Activated naive CD8-positive, alpha-beta T cell treated with anti-CD3 and anti-CD28 coated beads, Interleukin-2, amount 10 ng/mL, durations not matched to agents 7 days and 5 days (primary cell): ENCODE measurements at places on chromosomes 2 and 18. TPM values are rescaled to one million over a fixed set of nuclear protein-coding genes. Genes with fewer than 3 reads are reported as not detected.

- H3K27me3 ChIP-seq: peaks cover 39% of the 10 kb centered on the region
- no peak overlapping the region for H3K27ac ChIP-seq
- DNase-seq: no peak
- H3K36me3 ChIP-seq: no peaks in the 10 kb centered on the region
Observed at GRCh38 chr2:131033786-131034121, 59.5 kb downstream of the FAM168B start.

DNA sequence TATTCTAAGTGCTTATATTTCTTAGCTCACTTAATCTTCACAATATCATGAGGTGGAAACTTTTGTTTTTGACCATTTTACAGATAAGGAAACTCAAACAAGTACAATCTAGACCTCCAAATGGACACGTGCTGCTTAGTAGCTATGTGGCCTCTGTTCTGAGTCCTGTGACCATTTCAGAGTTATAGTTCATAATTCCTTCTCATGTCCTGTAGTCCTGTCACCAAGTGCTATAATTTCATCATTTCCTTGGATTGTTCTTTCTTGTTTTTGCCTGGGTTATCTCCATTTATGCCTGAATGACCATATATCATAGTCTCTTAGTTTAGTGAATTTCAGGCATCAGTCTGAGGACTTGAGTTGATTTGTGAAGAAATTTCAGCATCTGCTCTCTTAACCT is 91.7 kb downstream of the NUP35 start:
- H3K4me1 ChIP-seq: peaks cover 16% of the 10 kb centered on the region
- H3K27me3 ChIP-seq: no peaks in the 10 kb centered on the region
- peaks cover 11% of the 10 kb centered on the region for H3K36me3 ChIP-seq
- no peak overlapping the region for H3K27ac ChIP-seq
- DNase-seq: no peak

The REEP1 gene
- total RNA-seq: 0.11 TPM

DNA sequence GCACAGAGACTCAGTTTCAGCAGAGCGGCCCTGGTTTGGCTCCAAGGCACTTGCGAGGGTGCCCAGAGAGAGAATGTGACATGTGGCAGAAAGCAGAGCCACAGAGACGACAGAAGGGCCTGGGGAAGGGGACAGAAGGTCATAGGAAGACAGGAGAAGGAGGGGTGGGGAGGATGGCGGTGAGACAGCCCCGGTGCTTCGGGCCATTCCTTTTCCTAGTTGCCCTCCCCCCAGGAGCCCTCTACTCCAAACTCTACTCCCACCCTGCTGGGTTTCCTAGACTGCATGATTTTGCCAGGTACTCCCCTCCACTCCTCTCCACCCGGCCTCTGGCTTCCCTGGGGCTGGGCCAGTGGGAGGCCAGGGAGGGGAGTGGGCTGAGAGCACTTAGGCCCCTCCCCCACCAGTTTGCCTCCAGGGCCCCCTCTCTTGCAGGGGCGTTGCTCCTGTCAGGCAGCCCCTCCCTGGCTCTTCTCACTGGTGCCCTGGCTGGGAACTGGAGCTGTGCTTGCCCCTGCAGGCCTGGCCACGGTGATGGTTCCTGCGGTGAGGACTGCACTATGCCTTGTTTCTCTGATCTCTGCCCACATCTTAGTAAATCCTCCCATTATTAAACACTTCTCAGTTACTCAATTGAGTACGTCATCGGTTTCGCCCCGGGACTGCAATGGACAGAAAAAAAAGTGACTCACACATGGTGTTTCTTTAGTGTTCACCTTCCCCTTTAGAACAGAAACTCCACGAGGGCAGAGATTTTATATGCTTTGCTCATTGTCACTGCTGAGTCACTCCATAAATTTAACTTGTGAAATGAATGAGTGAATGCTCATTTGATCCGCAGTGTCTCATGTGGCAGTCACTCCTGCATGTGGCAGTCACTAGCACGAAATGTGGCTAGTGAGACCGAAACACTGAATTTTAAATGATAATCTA is 58.7 kb upstream of the SP3 start:
- no peaks in the 10 kb centered on the region for H3K36me3 ChIP-seq
- H3K4me1 ChIP-seq: no peaks in the 10 kb centered on the region
- no peak for DNase-seq
- no peak overlapping the region for H3K4me3 ChIP-seq
- H3K27ac ChIP-seq: no peak overlapping the region
- no peaks in the 10 kb centered on the region for H3K27me3 ChIP-seq

GRCh38 chr2:224163566-224164307 is 124.7 kb upstream of the SERPINE2 start:
- no peak overlapping the region for H3K27ac ChIP-seq
- no peak for DNase-seq
- no peaks in the 10 kb centered on the region for H3K36me3 ChIP-seq
- no peak overlapping the region for H3K4me3 ChIP-seq
- H3K4me1 ChIP-seq: no peaks in the 10 kb centered on the region

The GALNT14 gene
- not detected for total RNA-seq

DNA sequence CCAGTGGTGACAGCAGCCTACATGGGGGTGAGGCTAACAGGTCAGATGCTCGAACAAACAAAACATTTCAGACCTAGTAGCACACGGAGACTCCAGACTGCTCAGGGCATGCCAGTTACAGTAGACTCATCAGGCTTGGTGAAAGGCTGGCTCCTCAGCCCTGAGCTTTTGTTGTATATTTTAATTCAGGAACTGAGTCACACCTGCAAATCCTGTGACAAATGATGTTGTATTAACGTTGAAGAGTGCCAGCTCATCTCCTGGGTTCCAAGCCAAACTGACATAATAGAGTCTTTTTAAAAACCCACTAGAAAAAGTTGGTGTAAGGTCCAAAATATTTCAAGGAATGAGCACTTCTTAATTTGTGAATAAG is 65.3 kb downstream of the C1D start:
- no peaks in the 10 kb centered on the region for H3K36me3 ChIP-seq
- H3K27ac ChIP-seq: no peak overlapping the region
- H3K27me3 ChIP-seq: peaks cover 5% of the 10 kb centered on the region

DNA sequence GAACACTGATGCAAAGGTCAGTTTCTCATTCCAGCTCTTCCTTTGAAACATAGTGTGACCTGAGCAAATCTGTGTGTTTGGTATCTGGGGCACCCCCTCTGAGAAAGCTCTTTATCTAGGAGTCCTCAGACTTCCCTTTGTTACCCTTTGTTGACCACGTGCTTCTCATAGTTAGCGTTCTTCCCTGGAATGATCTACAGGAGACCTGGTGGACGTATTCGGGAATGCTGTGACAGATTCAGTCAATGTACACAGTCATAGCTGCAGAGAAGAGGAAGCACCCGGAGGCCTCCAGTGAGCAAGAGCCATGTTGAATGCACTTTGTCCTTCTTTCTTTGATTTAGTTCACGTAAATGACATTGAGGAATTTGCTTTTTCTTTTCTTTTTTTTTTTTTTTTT is 10.7 kb upstream of the CHMP1B start:
- no peak overlapping the region for H3K27ac ChIP-seq
- no peaks in the 10 kb centered on the region for H3K4me1 ChIP-seq
- no peak for DNase-seq
- H3K4me3 ChIP-seq: no peak overlapping the region
- H3K36me3 ChIP-seq: no peaks in the 10 kb centered on the region

The LYG2 gene
- not detected for total RNA-seq

GRCh38 chr2:72255540-72255939 is 107.9 kb upstream of the CYP26B1 start:
- H3K4me3 ChIP-seq: no peak overlapping the region
- H3K36me3 ChIP-seq: no peaks in the 10 kb centered on the region
- no peak overlapping the region for H3K27ac ChIP-seq
- H3K27me3 ChIP-seq: no peaks in the 10 kb centered on the region
- no peak for DNase-seq
- no peaks in the 10 kb centered on the region for H3K4me1 ChIP-seq

GRCh38 chr18:3383381-3383915 is 66.5 kb upstream of the TGIF1 start:
- no peaks in the 10 kb centered on the region for H3K36me3 ChIP-seq
- no peak for DNase-seq
- no peaks in the 10 kb centered on the region for H3K4me1 ChIP-seq
- H3K27me3 ChIP-seq: no peaks in the 10 kb centered on the region

The APCDD1 gene
- total RNA-seq: not detected

- H3K27ac ChIP-seq: no peak overlapping the region
- peak; percentile 39 for DNase-seq
- H3K27me3 ChIP-seq: peaks cover 23% of the 10 kb centered on the region
- H3K4me3 ChIP-seq: no peak overlapping the region
Observed at GRCh38 chr2:23312996-23313606, 71.9 kb upstream of the KLHL29 start.

The FAM124B gene
- total RNA-seq: 0.34 TPM

DNA sequence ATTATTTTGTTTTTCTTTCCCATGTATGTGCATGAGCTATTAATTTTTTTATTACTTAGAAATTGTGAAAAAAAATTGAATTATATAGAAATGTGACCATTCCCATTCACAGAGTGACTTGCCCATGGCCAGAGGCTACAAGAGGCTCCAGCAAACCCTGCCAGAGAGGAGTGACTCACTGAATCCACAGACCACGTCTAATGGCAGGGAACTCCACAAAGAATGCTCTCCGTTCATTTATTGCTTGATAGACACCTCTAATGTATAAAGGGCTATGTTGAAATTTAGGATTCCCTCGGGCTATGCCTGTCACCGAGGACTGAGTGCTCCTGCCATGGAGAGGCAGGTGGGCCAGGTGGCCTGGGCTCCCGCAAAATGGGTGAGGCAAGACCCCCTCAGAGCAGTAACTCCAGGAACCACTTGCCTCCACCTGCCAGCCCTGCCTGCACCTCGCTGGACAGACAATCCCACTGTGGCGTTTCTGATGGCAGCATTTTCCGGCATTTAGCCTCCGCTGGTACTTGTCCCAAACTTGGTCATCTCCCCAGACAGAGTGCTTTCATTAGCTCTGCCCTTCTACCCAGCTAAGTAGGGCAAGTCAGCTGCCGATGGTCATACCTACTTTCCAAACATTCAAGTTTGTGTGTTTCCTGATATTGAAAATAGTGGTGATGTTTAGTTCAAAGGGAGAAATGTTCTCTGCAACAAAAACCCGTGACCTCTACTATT is 200.3 kb downstream of the PRKCE start:
- peaks cover 29% of the 10 kb centered on the region for H3K4me1 ChIP-seq
- H3K4me3 ChIP-seq: no peak overlapping the region
- DNase-seq: no peak
- H3K36me3 ChIP-seq: peaks cover 33% of the 10 kb centered on the region
- H3K27me3 ChIP-seq: no peaks in the 10 kb centered on the region

DNA sequence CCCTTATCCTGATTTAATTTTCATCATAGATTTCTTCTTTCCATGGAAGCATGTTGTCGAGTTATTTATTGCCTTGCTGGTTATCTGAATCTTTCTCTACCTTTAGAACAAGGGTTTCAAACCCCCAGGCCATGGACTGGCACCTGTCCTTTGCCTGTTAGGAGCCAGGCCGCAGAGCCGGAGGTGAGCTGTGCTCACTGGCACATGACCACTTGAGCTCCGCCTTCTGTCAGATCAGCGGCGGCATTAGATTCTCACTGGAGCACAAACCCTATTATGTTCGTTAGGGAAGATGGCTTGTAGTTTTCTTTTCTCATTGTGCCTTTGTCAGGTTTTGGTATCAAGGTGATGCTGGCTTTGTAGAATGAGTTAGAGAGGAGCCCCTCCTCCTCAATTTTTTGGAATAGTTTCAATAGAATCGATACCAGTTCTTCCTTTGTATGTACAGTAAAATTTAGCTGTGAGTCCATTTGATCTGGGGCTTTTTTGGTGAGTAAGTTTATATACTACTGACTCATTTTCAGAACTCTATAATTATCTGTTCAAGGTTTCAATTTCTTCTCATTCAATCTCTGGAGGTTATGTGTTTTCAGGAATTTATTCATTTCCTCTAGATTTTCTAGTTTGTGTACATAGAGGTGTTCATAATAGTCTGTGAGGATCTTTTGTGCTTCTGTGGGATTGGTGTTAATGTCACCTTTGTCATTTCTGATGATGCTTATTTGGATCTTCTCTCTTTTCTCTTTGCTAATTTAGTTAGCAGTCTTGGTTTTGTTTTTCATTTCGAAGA is 668.0 kb upstream of the FAM98A start:
- no peaks in the 10 kb centered on the region for H3K27me3 ChIP-seq
- no peak for DNase-seq
- no peaks in the 10 kb centered on the region for H3K4me1 ChIP-seq
- H3K27ac ChIP-seq: no peak overlapping the region
- H3K4me3 ChIP-seq: no peak overlapping the region
